ENCODE measurements at places on chromosomes 2 and 18. TPM values are rescaled to one million over a fixed set of nuclear protein-coding genes. Genes with fewer than 3 reads are reported as not detected.

DCDC2C gene
- total RNA-seq = not detected

VAPA gene
- 153 TPM for total RNA-seq

KIF1A gene
- total RNA-seq = not detected

FIGN gene
- 1.2 TPM for total RNA-seq

CCT4 gene
- total RNA-seq = 180 TPM

TRIM54 gene
- total RNA-seq = not detected

IL36RN gene
- 11.6 TPM for total RNA-seq

TMEM169 gene
- total RNA-seq = 3.2 TPM

LHCGR gene
- total RNA-seq = not detected

LYPD1 gene
- not detected for total RNA-seq

KCNG2 gene
- not detected for total RNA-seq

SS18 gene
- 59.1 TPM for total RNA-seq

DSC2 gene
- total RNA-seq = 116 TPM

ANKRD30B gene
- total RNA-seq = not detected

ARHGAP15 gene
- not detected for total RNA-seq

AQP12B gene
- not detected for total RNA-seq

All from airway epithelial cell (primary cell).